Activated CD4-positive, alpha-beta T cell treated with anti-CD3 and anti-CD28 coated beads for 48 hours (primary cell): ENCODE measurements at places on chromosomes 5 and 9.

DNA sequence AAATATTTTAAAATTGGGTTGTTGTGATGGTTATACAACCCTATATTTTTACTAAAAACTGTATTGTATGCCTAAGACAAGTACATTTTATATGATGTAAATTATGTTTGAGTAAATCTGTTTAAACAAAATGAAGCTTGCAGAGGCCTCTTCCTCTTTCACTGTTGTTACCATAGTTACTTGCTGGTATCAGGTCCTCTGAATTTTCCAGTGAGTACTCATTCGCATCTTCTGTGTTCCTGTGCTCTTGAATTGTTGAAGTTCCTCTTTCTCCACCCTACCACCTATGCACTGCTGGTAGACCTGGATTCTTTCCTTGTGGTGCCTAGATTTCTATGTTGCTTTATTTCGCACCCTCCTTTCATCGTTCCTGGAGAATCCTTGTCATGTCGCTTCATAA lies 938.5 kb upstream of the ACO1 start:
- no peak for DNase-seq

- no peak for DNase-seq
Measured at GRCh38 chr9:123911024-123911423, 18.9 kb downstream of the DENND1A start.

GRCh38 chr5:167916706-167917105 lies 374.7 kb upstream of the WWC1 start:
- no peak for DNase-seq

DNA sequence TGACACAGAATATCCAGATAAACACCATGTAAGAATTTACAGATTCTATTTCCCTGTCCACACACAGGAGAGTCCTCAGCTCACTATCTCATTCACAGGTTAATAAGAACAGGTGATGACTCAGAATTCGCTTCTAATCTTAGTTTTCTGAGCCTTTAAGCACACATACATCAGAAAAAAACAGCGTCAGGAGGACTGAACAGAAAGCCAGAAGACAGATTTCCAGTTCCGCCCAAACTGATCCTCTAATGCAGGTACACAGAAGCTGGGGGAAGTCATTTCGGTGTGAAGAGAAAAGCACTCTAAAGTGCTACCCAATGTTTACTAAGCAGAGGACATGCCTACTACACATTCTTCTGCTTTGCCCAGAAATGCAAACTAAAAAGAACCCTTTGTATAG lies 1.6 kb downstream of the CEMIP2 start:
- DNase-seq = no peak

GRCh38 chr9:117523531-117524153 lies 108.8 kb upstream of the ASTN2 start:
- no peak for DNase-seq

- no peak for DNase-seq
Measured at GRCh38 chr9:1276474-1276873, 226.3 kb downstream of the DMRT2 start.

DNA sequence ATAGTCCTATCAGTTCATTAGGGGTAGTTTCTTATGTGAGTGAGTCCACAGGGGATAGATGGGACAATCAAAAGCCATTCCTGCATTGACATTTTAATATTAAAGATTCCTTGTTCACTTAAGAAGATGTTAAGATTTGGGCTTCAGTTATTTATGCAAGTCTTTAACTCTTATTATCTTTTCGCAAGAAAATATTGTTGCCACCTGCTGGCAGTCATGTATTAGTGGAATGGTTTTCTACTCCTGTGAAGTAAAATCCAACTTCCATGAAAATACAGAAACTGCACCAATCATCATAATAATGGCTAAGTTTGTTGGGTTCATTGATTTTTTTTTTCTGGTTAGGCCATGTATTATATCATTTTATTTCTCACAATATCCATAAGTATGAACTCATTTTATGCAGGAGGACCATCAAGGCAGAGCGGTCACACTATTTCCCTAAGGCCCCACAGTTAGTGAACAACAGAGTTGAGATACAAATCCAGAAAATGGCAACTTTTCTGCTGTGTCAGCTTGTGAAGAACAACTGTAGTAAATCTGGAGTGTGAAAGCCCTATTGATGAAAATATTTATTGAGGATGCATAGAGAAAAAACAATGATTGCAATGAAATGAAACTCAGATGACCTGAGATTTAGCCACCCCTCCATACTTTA lies 88.5 kb upstream of the TXNDC8 start:
- no peak for DNase-seq

DNA sequence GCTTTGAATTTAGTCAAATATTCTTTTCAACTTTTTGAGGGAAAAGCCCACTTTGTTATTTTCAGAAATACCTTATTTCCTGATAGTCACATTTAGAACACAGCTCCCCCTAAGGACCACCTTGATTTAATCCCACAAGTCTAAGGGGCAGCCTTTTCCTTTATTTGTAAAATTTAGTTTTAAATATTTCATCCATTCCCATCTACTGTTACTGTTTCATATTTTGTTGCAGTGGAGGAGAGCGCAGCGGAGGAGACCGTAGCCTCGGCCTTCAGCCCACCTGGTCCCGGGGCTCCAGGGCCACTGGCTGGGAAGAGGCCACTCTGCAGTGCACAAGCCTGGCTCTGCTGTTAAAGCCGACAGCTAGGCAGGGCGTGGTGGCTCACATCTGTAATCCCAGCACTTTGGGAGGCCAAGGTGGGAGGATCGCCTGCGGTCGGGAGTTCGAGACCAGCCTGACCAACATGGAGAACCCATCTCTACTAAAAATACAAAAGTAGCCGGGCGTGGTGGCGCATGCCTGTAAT lies 19.6 kb downstream of the LPCAT1 start:
- DNase-seq = no peak

GRCh38 chr5:169719360-169720314 lies 82.6 kb downstream of the DOCK2 start:
- no peak for DNase-seq

DNA sequence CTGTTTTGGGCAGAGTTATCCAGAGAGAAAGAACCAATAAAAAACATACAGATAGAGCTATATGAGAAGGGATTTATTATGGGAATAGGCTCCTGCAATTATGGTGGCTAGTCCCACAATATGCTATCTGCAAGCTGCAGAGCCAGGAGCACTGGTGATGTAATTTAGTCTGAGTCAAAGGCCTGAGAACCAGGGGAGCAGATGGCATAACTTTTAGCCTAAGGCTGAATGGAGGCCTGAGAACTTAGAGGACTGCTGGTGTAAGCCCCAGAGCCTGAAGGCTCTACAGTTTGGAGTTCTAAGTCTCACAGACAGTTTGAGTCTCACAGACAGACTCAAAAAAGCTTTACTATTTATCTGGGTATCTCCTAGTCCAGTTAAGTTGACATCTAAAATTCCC lies 263.8 kb downstream of the FBXL7 start:
- DNase-seq = no peak

DNA sequence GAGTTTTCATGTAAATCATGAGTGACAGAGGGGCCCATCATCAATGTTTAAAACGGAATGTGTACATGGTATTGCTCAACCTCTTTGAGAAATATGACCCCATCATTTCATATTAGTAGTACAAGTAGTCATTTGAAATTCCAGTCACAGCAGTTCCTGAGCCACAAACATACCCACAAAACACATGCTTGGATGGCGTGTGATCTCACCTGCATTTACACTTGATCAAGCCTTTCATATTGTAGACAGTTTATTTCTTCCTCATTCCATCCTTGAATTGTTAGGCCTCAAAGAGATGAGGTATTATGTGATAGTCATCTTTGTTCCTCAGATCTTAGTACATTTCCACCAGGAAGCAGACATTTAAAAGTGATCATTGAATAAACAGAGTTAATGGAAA lies 96.8 kb upstream of the TAS2R1 start:
- DNase-seq = no peak

- DNase-seq = no peak
Measured at GRCh38 chr9:87269296-87270176, 228.1 kb upstream of the DAPK1 start.

GRCh38 chr9:5642170-5642569 lies 13.3 kb downstream of the RIC1 start:
- no peak for DNase-seq

- no peak for DNase-seq
Measured at GRCh38 chr5:132445930-132446329, 44.6 kb downstream of the IRF1 start.

- DNase-seq = no peak
Measured at GRCh38 chr9:71962328-71962727, 50.9 kb downstream of the C9orf85 start.

- DNase-seq = no peak
Measured at GRCh38 chr5:133409210-133409674, 203.1 kb downstream of the FSTL4 start.

DNA sequence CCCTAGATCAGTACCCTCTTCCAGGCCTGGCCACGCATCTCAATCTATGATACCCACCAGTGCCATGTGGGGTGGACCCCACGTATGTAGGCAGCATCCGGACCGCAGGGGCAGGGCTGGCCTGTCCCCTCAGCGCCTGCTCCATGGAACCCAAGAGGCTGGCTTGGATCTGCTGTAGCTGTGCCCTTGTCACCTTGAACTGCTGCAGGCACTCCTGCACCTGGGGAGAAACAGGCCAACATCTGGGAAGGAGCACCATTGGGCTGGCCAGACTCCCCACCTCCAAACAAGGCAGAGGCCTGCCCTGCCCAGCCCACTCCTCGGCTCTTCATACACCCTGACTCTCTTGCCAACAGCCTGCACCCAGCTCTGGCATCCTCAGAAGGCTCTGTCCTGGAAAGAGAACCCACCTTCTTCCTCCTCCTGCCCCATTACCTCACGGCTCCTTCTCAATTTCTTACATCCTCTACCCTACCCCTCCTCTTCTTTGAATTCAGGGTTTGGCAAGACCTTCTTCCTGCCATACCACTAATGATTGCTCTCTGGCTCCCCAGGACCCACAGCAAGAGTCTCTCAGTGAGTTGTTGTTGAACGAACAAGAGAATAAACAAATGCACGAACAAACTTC lies 7.7 kb downstream of the HK3 start:
- DNase-seq = no peak

DNA sequence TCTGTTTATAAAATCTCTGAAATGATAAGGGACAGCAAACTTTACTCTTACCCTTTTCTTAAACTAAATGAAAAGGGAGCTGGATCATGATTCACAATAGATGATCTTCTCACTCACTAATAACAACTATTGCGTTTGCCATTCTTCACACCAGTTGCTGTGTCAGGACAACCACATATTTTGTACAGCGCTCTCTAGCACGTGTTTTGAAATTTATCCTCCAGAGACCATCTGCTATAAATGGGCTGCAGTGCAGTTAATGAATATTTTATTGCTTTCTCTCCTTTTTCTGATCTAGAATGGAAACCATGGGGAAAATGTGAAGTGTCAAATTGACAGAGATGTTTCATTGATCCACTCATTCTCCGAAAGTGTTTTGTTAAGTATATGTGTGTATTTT lies 258.4 kb upstream of the CCNH start:
- DNase-seq = no peak

- DNase-seq = no peak
Measured at GRCh38 chr9:97791542-97791941, 61.5 kb upstream of the FOXE1 start.

DNA sequence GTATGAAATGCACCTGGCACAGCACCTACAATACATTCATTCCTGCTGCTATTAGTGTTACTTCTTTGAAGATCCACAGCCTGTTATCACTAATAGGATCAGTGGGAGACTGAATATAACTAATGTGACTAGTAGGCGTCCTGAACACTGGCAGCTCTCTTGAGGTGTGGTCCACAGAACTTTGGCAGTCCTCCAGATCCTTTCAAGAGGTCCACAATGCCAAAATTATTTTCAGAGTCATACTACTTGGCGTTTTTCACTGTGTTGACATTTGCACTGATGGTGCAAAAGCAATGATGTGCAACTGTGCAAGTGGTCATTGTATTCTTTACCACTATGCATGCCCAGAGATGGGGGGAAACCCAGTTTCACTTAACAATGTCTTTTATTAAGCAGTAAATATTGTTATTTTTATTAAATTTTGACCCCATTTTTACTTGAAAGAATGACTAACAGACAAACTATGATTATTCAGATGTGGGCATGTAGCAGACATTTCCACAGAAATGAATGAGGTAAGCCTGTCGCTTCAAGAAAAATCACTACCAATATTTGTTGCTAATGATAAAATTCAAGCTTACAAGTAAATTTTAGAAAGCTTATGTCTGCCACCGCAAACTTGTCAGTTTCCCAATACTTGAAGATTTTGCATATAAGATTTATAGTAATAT lies 48.9 kb downstream of the ADRB2 start:
- no peak for DNase-seq

- peak; percentile 40 for DNase-seq
Measured at GRCh38 chr5:176446884-176447590, 1.1 kb upstream of the FAF2 start.

GRCh38 chr5:57320582-57320981 lies 146.7 kb downstream of the GPBP1 start:
- no peak for DNase-seq

DNA sequence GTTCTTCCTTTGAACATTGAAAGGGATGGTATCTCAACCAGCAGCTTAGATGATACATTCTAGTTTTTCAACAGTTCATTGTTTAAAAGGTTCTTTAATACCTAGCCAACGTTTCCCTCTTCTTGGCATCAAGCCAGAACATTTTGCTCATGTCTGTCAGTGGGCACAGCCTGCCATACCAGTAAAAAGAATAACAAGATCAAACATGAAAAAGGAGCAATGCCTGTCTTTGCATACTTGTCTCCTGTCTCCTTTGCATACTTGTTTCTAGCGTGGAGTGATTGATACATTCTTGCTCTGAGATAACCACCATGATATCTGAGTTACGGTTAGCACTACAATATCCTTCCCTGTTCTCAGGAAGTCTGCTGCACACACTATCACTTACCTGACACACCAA lies 248.6 kb upstream of the DAPK1 start:
- no peak for DNase-seq

DNA sequence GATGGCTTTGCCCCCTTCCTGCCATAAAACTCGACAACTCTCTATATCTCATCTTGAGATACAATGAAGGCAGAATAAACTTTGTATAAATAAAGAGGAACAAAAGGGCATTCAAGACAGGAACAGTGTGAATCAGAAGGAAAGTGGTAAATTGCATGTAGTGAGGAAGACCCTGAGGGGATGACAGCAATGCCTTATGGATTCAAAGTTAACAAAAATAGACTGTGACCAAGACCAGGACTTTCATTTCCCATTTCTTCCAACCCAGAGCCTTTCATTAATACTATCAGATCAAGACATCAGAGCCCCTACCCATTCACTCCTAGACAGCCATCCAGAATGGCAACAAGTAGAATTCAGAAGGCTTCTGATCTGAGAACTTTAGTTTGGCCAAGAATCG lies 46.4 kb upstream of the ZNF462 start:
- no peak for DNase-seq

- DNase-seq = no peak
Measured at GRCh38 chr9:113771199-113771598, 104.9 kb upstream of the ZNF618 start.

- DNase-seq = no peak
Measured at GRCh38 chr5:107563959-107564544, 106.7 kb downstream of the EFNA5 start.

- no peak for DNase-seq
Measured at GRCh38 chr9:105233873-105234272, 10.6 kb upstream of the SLC44A1 start.

- DNase-seq = no peak
Measured at GRCh38 chr9:131457746-131458145, 45.0 kb upstream of the POMT1 start.
